CD4-positive, alpha-beta T cell (primary cell): ENCODE measurements at places on chromosomes 7 and 10.

DNA sequence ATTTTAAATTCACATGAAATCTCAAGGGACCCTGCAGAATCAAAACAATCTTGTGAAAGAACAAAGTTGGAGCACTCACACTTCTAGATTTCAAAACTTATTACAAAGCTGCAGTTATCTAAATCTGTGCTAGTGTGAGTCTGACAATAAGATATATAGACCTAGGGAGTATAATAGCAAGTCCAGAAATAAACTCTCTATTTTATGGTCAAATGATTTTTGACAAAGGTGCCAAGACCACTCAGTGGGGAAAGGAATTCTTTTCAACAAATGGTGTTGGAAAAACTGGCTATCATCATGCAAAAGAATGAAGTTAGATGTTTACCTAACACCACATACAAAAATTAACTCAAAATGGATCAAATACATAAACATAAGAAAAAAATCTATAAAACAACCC lies 68.2 kb downstream of the TFEC start:
- no peak for DNase-seq

DNA sequence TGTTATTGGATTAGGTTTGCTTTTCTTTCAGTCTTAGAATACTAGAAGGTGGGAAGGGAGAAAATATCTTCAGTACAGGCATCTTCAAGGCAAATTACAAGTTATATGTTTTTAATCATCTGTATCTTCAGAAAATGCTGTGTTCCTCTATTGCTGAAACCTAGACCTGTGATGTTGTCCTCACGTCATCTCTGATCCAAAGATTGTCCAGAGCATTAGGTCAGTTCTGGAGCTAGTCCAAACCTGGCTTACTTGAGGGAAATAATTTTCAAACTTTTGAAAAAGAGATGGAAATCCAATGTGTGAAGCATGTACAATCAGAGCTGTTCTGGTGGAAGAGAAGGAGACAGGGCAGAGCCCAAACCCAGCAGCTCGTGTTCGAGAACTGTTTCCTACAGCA lies 217.3 kb downstream of the ZEB1 start:
- no peak for DNase-seq

GRCh38 chr7:1012716-1013095 lies 29.7 kb downstream of the CYP2W1 start:
- DNase-seq = no peak

- no peak for DNase-seq
Observed at GRCh38 chr7:115471891-115472290, 550.0 kb downstream of the MDFIC start.

DNA sequence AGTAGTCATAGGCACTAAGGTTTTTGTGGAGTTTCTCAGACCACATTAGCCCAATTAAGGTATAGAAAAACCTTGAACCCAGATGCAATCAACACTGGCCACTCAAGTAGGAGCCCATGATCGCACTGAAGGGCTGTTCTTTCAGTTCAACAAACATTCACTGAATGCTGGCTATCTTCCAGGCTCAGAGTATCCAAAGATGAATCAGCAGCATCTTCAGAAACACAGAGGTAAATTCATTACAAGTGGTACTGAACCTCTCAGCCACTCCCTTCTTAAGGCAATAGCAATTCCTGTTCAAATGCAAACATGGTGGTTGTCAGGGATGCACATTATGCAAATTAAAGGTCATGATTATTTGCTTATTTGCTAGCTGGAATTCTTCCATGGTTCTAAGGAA lies 17.1 kb downstream of the KCNK18 start:
- no peak for DNase-seq

- no peak for DNase-seq
Observed at GRCh38 chr10:108014902-108015177, 850.3 kb upstream of the SORCS1 start.

- no peak for DNase-seq
Observed at GRCh38 chr7:158958618-158959017, 102.3 kb downstream of the DYNC2I1 start.

- no peak for DNase-seq
Observed at GRCh38 chr7:98168904-98169621, 42.2 kb upstream of the BHLHA15 start.

DNA sequence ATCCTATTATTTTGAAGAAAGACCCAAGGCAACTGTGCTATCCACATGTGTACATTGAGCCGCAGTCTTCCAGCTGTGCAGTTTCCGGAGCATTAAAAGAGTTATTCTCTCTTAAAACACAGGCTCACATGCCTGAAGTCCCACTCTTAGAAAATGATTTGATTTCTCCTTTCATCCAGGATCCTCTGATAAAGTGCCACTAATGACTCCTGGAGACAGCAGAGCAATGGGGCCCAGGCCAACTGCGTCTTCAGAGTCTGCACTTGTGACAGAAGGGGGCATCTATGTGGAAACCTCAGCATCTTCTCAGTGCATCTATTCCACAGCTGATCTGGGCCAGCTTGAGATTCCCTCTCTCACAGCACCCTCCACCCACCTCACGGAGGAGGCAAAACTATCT lies 482.1 kb upstream of the AKR1E2 start:
- no peak for DNase-seq

DNA sequence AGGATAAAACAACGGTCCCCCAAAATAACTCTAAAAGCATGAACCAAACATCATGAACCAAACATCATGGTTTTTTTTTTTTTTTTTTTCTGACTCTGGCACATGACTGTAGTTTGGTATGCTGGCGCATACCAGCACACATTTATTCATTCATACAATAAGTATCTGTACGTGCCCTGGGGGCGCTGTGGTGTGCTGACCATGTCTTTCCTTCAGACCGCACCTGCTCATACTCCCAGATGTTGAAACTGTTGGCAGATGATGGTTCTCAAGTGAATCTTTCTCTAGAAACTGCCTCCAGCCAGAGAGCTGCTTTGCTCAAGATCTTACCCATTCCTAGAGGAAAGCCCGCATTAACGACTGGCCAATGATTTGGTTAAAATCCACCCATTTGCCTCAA lies 114.7 kb upstream of the ANKRD30A start:
- DNase-seq = no peak

GRCh38 chr7:46450886-46451285 lies 529.8 kb upstream of the IGFBP3 start:
- no peak for DNase-seq

DNA sequence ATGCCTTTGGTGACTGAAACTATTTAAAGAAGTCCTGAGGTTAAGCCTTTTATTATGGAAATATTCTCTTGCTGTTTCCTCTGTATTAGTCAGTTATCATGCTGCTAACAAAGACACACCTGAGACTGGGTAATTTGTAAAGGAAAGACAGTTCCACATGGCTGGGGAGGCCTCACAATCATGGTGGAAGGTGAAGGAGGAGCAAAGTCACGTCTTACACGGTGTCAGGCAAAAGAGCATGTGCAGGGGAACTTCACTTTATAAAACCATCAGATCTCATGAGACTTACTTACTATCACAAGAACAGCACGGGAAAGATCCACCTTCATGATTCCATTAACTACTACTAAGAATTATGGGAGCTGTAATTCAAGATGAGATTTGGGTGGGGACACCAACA lies 121.2 kb upstream of the GPR26 start:
- no peak for DNase-seq

- no peak for DNase-seq
Observed at GRCh38 chr7:123734498-123734897, 14.3 kb downstream of the WASL start.

- DNase-seq = no peak
Observed at GRCh38 chr7:103120362-103120761, 28.5 kb downstream of the NAPEPLD start.

- no peak for DNase-seq
Observed at GRCh38 chr7:50671386-50671785, 106.2 kb upstream of the DDC start.

DNA sequence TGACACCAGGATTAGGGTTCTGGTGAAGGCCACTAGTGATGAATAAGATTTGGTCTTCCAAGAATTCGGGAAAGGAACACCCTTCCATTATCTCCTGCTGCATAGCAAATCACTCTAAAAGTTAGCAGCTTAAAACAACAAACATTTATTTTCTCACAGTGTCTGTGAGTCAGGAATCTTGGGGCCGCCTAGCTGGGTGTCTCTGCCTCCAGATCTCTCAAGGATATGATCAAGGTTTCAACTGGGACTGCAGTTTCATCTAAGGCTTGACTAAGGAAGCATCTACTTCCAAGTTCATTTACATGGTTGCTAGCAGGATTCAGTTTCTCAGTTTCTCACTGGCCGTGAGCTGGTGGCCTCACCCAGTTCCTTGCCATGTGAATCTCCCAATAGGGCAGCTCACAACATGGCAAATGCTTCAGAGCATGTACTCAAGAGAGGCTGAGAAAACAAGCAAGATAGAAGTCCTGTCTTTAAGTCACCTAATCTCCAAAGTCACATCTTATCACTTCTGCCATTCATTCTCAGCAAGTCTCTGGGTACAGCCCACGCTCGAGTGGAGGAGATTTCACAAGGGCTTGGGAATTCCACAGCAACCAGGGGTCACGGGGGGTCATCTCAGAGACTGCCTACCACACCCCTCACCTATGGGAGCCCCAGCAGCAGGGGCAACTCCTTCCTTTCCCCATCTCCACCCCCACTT lies 26.8 kb downstream of the TLX1 start:
- DNase-seq = no peak

GRCh38 chr7:119758254-119758653 lies 514.7 kb upstream of the KCND2 start:
- no peak for DNase-seq

DNA sequence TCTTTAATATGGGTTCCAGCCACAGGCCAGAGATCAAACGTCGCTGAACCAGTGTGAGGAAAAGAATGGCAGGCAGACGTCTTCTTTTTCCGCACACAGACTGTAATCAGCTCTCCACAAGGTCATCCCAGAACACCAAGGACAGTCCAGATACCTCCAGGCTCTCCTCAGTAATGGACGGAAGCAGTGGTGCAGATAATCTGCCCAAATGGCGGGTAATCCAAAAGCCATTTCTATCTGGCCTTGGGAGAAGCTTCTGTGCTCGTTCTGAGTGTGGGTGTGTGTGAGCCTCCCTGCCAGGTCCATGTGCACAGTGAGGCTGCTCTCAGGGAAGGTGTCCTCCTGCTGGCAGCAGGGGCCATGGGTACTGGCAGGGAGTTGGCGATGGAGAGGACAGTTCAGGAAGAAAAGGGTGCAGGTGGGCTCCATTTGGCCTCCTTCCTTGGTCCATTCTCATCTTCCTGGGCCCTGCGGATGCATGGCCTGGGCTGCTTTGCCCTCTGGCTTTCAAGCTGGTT lies 15.6 kb upstream of the TEX36 start:
- no peak for DNase-seq

DNA sequence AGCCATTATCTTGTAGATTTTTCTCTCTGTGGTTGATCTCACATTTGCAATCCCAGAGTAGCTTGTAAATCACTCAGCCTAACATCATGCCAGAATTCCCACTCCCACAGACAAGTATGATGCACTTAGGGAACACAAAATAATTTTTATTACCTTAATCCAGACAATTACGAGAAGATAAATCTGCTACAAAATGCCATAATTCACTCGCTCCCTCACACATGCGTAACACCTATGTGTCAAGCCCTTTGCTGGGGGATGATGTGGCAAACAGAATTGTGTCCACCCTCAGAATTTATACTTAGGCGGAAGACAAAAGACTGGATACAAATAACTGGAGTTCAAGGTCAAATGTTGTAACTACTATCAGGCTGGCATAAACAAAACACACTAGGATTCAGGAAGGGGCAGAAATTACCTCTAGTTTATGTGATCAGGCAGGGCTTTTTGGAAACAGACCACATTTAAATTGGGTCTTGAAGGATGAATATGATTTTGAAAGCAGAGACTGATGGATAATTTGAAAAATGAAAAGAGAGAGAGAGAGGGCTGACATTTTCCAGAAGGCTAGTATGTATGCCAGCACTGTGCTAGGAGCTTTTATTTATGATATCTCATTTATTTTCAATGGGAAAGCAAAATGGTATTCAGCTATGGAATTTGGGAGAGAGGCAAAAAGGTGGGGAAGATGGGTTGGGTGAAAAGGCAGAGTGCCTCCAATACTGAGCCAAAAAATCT lies 69.8 kb downstream of the DOCK4 start:
- no peak for DNase-seq

DNA sequence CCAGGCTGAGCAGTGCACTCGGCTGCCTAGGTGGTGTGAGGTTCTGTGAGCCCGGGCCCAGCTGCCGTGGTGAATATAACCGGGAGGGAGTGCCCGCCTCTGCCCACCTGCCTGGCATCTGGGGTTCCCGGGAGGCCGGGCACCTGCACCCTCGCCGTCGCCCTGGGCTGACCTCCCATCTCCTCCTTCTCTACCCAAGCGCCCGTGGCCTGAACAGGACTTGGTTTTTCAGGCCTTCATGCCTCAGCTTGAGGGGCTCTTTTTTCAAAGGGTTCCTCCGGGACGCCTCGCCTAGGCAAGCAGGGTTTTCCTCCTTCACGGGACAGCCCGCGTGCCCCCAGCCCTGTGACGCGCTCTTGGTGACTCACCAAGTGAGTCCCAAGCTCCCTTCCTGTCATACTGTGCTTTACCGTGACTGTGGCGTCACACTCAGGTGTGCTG lies 9.9 kb downstream of the INPP5A start:
- DNase-seq = no peak
